ENCODE measurements at places on chromosomes 2 and 18.
A peak's percentile ranks its signal among the peaks of the same experiment; 100 is the strongest.

GRCh38 chr2:133956434-133956935 is 297.4 kb upstream of the MGAT5 start:
- no peak for DNase-seq

GRCh38 chr2:201116959-201117734 is 1.2 kb downstream of the CFLAR start:
- DNase-seq: peak; percentile 72

DNA sequence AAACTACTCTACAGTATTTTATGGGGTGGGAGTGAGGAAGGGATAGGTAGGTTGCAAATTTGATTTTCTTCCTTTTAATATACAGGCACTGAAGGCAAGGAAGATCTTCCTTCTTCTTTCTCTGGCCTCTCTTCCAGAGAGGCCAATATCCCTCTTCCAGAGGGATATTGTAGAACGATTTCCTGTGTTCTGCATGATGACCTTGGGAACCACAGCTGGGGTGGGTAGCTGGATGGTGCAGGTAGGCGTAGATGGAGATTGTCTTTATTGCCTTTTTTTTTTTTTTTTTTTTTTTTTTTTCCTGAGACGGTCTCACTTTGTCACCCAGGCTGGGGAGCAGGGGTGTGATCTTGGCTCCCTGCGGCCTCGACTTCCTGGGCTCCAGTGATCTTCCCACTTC is 49.4 kb downstream of the GATA6 start:
- DNase-seq: no peak

GRCh38 chr2:3108105-3108504 is 269.5 kb downstream of the EIPR1 start:
- DNase-seq: no peak
